ENCODE measurements at places on chromosomes 3 and 15.

DNA sequence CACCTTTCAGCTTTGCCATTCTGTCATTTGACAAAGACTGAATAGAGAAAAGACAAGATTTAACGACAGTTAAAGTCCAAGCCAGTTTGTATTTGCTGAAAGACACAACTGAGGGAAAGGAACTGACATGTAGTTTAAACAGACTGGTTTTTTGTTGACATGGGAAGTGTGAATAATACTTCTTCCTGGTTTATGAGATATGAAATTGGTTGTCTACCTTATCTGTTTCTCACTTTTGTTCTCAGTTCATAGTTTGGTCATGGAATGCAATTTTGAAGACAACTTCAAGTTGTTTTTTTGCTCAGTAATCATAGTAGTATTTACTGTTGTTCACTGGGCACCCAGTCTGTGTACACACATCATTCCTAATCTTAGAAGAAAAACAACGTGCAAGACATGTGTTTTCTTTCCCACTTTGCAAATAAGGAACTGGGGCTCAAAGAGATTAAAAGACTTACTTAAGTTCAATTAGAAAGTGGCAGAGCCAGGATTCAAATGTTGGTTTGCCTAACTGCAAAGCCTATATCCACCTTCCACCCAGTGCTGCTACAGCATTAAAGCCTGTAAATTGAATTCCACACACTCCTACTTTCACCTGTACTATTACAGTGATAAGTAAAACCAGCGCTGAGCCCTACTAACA, 103.5 kb downstream of the LPP start:
- no peak for DNase-seq

GRCh38 chr3:67312155-67312554, 314.0 kb downstream of the KBTBD8 start:
- no peak for DNase-seq

GRCh38 chr15:64949383-64950186, 37.9 kb downstream of the ANKDD1A start:
- DNase-seq = no peak

DNA sequence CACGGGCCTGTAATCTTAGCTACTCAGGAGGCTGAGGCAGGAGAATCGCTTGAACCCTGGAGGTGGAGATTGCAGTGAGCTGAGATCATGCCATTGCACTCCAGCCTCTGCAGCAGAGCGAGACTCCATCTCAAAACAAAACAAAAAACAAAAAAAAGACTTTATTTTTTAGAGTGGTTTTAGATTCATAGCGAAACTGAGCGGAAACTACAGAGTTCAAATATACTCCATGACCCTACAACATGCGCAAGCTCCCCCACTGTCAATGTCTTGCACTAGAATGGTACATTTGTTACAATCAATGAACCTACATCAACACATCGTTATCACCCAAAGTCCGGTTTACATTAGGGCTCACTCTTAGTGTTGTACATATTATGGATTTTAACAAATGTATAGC, 2.2 kb upstream of the CRTAP start:
- DNase-seq = no peak

GRCh38 chr15:66603301-66604179, 37.7 kb upstream of the LCTL start:
- DNase-seq = peak; percentile 5

DNA sequence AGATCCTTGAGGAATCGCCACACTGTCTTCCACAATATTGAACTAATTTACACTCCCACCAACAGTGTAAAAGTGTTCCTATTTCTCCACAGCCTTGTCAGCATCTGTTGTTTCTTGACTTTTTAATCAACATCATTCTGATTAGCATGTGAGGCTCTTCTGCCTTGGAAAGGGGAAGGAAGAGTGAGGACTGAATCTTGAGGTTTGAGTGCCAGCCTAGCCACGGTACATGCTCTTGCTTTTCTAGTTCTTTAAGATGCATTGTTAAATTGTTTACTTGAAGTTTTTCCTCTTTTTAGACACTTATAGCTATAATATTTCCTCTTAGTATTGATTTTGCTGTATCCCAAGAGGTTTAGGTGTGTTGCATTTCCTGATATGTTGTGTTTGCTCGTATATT, 596.1 kb downstream of the OTOL1 start:
- DNase-seq = no peak

- peak; percentile 62 for DNase-seq
These were observed 8.4 kb upstream of the ATR start for GRCh38 chr3:142586803-142587406.

- DNase-seq = no peak
These were observed 973.4 kb downstream of the ROBO1 start for GRCh38 chr3:78794431-78794830.

- DNase-seq = peak; percentile 46
These were observed 603 bp downstream of the SCAPER start for GRCh38 chr15:76904461-76905012.

GRCh38 chr3:60269377-60269776, 981.9 kb downstream of the FHIT start:
- no peak for DNase-seq

DNA sequence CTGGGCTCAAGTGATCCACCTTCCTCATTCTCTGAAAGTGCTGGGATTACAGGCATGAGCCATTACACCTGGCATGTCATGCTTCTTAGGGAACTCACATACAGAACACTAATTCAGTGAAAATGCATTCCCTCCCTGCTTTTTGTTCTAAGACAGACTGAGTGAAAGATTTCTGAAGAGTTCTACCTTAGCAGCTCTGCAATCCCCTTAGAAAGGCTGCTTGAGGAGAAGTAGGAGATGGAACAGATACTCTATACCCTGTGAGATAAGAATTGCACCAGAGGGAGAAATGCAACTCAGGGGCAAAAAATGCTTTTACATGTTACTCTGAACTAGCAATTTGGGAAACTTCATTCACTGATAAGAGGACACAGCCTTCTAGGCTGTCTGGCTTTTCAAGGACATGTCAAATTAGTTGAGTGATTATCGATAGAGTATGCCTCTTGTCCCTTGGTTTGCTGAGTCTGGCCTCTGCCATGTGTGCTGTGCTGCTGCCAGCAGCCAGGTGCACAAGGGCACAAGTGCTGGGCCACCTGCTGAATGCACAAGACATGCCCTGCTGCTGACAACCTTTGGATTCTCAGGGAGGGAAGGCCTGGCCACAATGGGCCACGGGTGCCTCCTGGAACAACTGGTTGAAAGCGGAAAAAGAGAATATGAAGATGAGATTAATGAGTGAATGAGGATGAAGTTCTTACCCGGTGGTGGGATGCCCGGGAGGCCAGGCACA, 17.8 kb downstream of the UQCC5 start:
- DNase-seq = peak; percentile 8

DNA sequence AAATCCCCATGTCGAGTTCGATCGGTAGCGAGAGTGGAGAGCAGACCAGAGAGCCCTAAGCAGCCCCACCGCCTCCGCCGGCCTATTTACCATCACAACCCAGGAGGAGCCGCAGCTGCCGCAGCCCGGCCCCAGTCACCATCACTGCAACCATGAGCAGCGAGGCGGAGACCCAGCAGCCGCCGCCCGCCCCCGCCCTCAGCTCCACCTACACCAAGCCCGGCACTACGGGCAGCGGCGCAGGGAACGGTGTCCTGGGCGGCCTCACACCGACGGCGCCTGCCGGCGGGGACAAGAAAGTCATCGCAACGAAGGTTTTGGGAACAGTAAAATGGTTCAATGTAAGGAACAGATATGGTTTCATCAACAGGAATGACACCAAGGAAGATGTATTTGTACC, 89.5 kb upstream of the TPM1 start:
- no peak for DNase-seq

DNA sequence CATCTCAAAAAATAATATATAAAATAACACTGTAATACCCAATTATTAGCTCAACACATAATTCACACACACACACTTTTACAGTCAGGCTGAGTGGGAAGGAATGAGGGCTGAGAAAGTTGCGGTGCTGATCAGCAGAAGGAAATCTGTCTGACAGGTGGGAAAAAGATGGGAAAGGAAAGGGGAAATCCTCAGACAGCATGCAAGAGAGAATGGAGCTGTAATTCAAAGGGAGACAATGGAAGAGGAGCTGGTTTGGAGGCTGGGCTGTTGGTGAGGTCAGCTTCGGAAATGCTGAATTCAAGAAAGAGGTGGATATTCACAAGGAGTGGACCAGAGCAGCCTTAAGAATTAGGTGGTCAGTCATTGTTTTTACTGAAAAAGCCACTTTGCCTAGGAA, 121.6 kb upstream of the LMOD3 start:
- no peak for DNase-seq

DNA sequence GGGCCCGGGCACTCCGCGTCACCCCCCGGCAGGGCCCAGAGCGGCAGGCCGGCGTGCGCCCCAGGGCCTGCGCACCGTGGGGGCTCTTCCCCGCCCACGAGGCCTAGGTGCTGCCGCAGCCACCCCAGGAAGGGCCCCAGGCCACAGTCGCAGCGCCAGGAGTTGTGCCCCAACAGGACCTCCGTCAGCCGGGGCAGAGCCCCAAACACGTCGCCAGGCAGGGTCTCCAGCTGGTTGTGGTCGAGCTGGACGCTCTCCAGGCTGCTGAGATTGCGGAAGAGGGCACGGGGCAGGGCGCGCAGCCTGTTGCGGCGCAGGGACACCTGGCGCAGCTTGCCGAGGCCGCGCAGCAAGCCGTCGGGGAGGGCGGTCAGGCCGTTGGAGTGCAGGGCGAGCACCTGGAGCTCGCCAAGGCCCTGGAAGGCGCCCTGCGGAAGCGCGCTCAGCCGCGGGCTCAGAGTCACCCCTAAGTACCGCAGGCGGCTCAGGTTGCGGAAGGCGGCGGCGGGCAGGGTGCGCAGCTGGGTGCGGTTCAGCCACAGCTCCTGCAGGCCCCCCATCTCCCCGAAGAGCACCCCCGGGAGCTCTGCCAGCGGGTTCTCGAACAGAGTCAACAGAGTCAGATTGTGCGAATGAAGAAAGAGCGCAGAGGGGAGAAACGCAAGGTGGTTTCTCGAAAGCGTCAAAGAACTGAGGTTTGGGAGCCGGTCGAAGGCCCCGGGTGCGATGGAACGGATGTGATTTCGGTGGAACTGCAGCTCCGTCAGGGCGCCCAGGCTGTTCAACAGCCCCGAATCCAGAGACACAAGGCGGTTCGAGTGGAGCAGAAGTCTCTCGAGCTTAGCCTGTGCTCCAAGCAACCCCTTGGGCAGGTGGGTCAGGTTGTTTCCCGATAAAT, 2.0 kb downstream of the GP5 start:
- no peak for DNase-seq

All from NCI-H1092 treated with DMSO at 0.1 percent for 48 hours (cell line).